Activated CD4-positive, alpha-beta T cell treated with anti-CD3 and anti-CD28 coated beads for 1 hour (primary cell): ENCODE measurements at places on chromosomes 2 and 18.

DNA sequence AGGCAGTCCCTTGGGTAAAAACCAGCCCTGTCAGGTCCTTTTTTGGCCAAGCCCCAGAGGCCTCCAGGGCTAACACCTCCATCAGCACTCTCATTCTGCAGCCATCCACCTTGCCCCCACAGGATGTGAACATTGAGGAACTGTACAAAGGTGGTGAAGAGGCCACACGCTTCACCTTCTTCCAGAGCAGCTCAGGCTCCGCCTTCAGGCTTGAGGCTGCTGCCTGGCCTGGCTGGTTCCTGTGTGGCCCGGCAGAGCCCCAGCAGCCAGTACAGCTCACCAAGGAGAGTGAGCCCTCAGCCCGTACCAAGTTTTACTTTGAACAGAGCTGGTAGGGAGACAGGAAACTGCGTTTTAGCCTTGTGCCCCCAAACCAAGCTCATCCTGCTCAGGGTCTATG lies 7.3 kb downstream of the IL1F10 start:
- no peak for DNase-seq

DNA sequence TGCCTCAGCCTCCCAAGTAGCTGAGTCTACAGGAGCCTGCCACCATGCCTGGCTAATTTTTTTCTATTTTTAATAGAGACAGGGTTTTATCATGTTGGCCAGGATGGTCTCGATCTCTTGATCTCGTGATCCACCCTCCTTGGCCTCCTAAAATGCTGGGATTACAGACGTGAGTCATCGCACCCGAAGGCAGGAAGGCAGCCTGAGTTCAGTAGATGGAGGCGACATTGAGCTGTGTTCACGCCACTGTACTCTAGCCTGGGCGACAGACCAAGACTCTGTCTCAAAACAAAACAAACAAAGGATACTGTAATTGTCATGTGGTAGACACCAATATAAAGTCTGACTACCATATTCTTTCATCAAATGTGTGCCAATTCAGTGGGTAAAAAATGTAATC lies 500.9 kb upstream of the DSEL start:
- no peak for DNase-seq

GRCh38 chr2:231348704-231349373 lies 46.7 kb upstream of the B3GNT7 start:
- DNase-seq = no peak

DNA sequence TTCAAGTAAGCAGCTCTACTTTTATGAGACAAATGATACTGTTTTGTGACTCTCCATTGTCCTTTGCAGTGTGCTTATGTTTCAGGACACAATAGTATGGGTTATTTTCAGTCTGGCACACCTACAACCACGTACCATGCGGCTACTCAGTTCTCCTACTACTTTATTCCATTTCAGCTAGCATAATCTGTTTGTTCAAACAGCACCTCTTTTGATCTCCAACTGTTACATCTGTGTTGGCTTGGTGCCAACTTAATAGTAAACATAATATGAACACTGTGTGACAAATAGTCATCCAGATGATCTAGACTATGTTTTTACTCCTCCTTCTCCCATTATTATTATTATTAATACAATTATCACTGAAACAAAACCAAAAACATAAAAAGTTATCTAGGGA lies 40.5 kb downstream of the MYO3B start:
- DNase-seq = no peak

- DNase-seq = no peak
Observed at GRCh38 chr2:24009680-24010476, at the start of gene MFSD2B. MFSD2B (plus strand) TSS chr2:24010085; CDS start chr2:24010097, 12 bp downstream.

DNA sequence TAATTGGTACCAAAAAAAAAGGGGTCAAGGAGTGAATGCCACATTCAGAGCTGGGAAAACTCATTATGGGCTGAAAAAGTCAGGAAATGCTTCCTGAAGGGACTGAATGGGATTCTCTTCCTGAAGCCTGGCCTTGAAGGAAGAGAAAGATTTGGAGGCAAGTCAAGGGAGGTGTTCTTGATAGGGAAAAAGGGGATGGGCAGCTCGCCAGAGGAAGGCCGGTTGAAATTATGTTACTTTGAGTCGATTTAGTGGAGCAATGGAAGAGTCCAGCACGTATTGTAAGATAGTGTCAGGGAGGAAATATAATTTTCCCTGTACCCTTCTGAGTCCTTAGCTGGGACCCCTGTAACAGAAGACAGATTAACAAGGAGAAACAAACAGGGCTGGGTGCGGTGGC lies 115.3 kb upstream of the STPG4 start:
- DNase-seq = no peak

DNA sequence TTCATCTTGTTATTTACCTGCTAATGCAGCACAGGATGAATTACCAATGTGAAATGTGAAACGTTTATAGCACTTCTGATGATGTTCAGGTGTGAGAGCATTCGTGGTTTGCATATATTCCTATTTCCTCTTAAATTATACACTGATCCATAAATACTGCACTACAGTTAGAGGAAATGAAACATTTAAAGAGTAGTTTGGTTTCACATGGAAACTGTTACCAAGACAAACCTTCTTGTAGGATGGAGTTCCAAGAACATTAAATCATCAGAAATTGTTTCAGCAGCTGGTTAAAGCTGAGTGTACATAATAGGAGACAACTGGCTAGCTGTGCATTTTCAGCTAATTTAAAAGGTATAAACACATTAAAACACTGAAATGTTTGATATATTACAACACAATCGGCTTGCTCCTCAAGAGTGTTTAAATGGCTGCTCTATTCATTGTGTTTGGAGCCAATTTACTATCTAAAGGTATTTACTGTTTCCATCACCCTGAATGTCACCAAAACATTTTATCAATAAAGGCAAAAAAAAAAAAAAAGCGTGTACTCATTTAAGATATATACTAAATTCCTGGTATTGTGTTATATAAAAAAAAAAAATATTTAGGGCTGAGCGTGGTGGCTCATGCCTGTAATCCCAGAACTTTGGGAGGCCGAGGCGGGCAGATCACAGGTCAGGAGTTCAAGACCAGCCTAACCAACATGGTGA lies 100.6 kb downstream of the DYM start:
- no peak for DNase-seq

- DNase-seq = no peak
Observed at GRCh38 chr2:9757501-9758264, 85.6 kb upstream of the TAF1B start.

DNA sequence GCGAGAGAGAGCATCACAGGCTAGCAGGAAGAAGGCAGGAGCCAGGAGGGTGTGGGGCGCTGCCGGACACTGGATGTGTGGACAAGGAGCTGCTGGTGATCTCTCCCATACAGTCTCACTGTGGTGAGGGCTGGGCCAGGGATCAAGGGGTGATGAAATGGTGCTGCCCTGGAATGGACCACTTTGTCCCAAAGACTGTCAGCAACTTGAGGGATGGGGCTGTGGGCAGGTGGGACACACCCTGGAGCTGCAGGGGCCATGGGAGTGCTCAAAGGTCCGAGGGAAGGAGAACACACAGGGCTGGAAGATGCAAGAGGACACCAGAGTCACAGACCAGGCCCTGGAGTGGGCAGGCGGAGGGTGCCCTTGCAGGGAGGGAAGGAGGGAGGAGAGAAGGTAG lies 38.0 kb downstream of the COA5 start:
- no peak for DNase-seq

DNA sequence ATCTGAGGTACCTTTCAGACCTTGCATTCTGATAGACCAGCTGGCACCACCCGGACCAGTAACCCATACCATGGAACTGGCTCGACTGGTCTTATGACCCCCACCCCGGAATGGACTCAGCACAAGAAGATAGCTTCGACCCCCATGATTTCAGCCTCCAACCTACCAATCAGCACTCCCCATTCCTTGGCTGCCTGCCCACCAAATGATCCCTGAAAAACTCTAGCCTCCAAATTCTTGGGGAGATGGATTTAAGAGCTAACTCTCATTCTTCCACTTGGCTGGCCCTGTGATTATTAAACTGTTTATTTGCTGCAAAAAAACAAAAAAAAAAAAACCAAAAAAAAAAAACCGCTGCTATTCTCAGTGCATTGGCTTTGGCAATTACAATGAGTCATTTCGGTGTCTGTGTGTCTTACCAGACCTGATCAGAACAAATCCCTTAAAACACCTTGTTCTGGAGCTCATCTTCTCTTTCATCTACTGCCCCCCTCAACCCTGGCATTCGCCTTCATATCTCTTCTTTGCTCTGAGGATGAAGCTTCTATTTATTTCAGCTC lies 60.1 kb upstream of the KIF5C start:
- DNase-seq = no peak

- no peak for DNase-seq
Observed at GRCh38 chr2:108370080-108370479, 7.7 kb upstream of the SULT1C4 start.

DNA sequence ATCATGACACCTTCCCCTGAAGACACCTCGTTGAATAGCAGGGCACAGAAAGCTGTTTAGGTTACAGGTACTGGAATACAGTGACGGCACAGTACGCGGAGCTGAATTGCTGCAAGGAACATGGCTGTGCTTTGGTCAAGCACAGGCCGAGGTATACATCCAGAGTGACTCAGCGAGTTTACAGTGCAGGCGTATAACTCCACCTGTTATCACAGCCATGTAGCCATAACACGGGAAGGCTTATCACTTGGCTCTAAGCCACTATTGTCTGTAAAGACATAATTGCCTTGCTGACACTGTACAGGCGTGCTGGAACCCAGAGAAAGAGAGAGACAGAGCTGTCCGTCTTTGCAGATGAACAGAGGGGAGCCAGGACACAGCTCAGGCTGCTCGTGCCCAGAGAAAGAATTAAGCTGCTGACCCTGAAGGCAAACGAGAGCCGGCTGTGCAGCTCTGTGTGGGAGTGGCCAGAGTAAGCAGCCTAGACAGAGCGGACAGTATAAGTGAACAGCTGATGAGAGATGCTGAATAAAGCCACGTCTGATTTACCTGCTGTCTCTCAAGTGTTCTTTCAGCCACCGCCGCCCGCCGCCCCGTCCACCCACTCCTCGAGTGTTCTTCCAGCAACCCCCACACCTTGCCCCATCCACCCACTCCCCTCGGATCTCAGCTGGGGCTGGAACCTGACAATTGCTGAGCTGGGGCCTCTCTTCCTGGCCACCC lies 87.3 kb upstream of the PPP1CB start:
- no peak for DNase-seq

DNA sequence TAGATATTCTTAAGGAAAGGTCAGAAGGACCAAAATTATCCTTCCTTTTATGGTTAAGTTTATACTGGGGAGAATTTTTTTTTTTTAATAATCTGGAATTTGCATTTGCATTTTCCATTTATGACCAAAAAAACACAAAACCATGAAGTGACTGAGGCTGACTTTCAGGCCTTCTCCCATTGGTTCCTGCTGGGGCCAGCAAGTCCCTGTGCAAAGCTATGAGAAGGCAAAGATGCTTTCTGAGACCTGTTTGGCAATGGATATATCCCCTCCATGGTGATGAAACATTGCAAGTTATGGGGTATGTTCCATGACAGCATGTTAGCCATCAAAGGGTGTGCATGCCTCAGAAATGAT lies 60.8 kb downstream of the KIAA2012 start:
- no peak for DNase-seq

- no peak for DNase-seq
Observed at GRCh38 chr2:181779288-181780021, 99.1 kb upstream of the NEUROD1 start.

- no peak for DNase-seq
Observed at GRCh38 chr2:43346602-43347567, 120.5 kb upstream of the ZFP36L2 start.

DNA sequence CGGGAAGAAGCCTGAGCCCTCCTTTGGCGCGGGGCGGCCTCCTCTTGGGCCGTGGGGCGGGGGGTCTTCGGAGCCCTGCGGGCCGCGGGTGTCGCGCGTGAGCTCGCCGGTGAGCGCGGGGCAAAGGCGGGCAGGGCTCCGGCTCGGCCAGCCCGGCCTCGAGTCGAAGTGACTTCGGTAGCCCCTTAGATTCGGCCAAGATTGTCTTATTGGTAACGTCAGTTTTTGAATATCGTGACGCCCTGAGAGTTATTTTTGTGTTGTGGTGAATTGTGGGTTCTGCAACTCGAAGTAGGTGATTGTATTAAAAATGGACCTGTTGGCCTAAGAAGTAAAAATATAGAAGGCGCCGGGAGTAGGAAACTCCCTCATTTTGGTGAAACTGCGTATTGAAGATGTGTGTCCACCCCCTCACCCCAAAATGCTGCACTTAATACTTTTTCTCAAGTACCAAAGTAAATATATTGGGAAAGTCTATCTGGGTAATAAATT lies 669 bp downstream of the MARCHF7 start:
- DNase-seq = no peak

GRCh38 chr2:110883406-110883805 lies 151.0 kb downstream of the ACOXL start:
- DNase-seq = no peak

DNA sequence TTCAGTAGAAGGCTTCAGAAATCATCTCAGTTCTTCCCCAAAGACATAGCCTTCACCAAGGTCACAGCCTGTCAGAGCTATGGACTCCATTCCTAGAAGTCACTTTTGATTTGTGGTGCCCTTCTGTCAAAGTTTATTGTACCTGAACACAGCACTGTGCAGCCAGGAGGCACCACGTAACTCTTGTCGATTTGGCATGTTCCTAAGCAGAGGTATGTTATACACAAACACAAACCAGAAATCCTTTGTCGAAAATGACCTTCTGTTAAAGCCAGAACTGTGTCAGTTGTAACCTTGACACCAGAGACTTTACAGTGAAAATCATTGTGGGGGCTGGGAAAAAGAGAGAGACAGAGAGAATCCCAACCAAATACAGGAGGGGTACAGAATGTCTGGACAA lies 62.6 kb upstream of the SGPP2 start:
- DNase-seq = no peak

DNA sequence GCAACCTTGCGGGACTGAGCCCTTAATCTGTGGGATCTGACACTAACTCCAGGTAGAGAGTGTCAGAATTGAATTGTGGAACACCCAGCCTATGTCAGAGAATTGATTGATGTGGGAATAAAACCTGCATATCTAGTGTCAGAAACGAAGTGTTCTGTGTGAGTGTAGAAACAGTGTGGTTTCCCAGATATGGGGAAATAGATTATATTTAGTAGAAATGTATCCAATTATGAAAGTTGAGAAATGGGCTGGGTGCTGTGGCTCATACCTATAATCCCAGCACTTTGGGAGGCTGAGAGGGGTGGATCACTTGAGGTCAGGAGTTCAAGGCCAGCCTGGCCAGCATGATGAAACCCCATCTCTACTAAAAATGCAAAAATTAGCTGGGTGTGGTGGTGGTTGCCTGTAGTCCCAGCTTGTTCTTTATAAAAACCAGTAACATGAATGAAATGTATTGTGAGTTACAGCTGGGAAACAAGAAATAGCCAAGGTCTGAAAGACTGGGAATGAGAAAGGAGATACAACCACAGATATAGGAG lies 4.3 kb upstream of the TP53I3 start:
- no peak for DNase-seq
